ENCODE measurements at places on chromosomes 12 and 14. TPM values are rescaled to one million over a fixed set of nuclear protein-coding genes. Genes with fewer than 3 reads are reported as not detected.

The NEUROD4 gene
- total RNA-seq = not detected

The MYL6B gene
- 6.4 TPM for total RNA-seq

GRCh38 chr12:110638796-110639195, 24.9 kb downstream of the TCTN1 start:
- DNase-seq = no peak

- no peak for DNase-seq
Measured at GRCh38 chr12:42099433-42099832, 45.2 kb downstream of the GXYLT1 start.

DNA sequence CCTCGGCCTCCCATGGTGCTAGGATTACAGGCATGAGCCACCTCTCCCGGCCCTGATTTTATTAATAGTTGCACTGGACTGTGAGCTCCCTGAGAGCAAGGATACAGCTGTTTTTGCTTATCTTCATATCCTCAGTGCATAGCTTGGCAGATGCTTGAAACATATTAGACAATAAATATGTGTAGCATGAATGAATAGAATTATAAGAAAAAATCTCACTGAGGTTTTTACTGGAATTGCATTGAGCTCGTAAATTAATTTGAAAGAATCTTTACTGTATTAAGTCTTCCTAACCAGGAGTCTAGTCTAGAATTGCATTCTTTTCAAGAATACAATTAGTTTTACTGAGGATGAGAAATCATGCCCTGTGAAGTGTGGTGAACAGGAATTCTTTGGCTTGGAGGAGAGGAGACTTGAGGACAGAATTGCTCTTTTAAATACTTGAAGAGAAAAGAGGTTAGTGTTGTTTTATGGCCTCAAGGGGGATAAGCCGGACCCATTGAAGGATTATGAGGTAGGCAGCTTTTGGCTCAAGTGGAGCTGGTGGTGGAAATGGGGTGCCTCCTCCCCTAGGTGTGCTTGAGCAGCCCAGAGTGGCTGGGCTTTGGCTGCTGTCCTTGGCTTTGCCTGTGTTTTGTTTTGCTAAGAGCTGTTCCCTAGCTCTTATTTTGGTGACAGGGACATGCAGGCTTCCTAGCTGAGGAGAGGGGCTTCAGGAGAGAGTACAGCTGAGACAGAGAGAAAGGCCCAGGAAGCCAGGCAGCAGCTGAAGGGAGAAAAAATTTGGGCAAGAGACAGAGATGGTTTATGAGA, 34.0 kb downstream of the PLEKHD1 start:
- no peak for DNase-seq

The SIX1 gene
- not detected for total RNA-seq

The FOXN3 gene
- 124 TPM for total RNA-seq

DNA sequence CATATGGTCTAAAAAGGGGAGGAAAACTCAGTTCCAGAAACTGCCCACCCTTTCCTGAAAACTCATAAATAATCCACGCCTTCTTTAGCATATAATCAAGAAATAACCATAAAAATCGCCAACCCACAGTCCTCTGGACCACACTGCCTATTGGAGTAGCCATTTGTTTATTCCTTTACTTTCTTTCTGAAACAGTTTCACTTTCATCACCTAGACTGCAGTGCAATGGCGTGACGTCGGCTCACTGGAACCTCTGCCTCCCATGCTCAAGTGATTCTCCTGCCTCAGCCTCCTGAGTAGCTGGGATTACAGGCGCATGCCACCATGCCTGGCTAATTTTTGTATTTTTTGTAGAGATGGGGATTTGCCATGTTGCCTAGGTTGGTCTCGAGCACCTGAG, 44.2 kb downstream of the CLMN start:
- DNase-seq = no peak

DNA sequence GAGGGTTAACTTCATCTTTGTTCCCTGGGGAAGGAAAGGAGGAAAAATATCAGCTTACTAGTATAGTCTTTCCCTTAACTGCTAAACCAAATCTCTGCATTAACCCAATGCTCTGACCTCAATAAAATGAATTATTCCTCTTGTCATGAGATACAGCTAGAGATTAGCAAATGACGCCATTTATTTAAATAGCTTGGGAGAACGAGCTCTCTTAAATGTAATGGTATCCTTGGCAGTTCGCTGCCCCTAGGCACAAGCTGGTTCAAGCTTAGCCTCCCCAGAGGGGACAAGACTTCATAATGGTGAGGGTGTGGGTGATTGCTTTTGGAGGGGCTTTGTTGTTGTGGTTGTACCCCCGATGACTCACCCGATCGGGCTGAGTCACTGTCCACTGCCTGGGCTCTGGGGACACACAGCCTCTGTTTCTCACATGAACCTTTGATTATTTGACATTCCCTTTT, 19.6 kb downstream of the FNTB start:
- no peak for DNase-seq

The CTSG gene
- total RNA-seq = not detected

GRCh38 chr14:21652209-21652808, 1.3 kb upstream of the OR4E2 start:
- no peak for DNase-seq

DNA sequence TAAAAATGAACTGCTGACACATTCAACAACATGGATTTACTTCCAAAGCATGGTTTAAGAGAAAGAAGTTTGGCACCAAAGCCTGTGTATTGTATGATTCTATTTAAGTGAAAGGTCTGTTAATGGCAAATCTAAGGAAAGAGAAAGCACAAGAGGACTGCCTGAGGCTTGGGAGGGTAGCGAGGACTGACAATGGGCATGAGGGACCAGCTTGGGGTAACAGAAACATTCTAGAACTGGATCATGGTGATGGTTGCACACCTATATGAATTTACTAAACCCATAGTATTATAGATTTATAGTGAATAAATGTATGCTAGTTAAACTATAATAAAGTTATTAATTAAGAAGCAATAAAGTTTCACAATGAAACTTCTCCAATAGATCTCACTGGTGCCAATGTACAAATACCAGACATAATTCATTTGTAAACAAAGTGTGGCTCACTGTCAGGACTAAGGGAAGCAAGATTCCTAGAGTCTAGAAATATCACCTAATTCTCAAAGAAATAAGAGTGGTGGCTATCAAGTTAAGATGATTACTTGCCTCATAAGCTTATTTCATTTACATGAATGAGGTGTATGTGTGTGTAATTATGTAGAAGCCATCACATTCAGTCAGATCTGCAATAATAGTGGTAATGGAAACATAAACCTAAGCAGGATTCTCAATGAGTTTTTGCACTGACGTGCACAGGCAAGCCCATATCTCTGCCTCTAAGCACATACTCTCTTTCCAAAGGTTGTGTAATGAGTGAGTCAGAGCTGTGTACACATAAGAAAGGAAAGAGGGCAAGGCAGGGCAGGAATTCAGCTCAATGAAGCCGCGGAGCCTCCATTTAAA, 353.4 kb downstream of the KCNH5 start:
- no peak for DNase-seq

DNA sequence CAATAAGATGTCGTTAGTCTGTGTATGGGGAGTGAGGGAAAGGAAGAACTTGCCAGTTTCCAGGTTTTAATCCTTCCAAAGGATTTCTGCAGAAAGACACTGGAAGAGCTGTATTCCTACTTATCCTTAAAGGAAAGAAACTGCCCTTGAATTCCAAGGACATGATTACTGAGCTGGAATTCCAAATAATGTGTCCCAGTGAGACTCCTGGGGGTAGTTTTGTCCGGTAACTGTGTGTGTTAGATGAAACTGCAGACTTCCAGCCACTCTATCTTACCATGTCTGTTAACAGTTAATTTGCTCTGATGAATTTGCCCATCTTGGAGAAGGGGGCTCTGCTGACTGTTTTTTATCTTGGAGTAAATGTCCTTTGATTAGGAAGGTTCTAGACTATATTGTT, 33.0 kb downstream of the CKB start:
- no peak for DNase-seq

DNA sequence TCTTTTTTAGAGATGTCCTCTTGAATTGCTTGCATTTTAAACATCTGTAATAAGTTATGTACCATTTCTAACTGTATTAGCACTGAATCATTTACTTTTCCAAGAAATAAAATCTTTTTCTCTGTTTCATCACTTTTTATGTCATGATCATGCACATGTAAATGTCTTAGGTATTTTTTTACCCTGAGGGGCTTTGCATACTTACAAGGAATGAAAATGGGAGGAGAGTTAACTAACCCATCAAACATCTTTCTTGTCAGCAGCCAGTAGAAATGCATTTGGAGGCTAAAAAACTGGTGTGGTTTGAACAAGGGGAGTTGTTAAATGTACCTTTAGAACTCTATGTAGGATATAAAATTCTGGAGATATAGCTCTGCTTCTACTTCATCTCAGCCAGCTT, 1080.3 kb downstream of the GALC start:
- no peak for DNase-seq

The GALNT9 gene
- not detected for total RNA-seq

DNA sequence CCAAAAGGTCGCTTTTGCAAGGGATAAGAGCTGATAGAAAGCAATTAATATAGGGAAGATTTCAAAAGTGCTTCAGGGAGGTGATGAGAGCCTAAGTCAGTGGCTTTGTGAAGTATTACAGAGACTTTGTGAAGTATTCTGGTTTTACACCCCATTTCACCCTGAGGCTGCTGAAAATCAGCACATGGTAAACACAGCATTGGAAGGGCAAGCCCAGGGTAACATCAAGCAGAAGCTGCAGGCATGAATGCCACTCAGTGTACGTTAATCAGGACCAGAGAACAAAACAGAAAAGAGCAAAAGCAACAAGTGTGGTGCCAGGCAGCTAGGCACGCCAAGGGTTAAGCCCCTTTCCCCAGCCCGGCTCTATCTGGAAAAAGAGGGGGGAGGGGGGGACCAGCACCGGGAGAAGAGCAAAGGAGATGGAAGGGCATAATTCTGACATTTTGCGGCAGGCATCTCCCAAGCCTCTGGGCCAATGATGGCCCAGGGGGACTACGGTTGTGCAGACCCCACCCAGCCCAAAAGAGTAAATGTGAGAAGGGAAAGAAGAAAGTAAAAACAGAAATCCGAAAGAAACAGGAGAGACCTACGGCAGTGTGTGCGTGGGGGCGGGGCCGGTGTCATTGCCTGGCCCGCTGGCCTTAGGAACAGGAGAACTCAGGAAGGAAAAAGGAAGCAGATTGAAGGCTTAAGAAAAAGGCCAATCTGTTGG, 58.9 kb downstream of the DHRS2 start:
- no peak for DNase-seq

DNA sequence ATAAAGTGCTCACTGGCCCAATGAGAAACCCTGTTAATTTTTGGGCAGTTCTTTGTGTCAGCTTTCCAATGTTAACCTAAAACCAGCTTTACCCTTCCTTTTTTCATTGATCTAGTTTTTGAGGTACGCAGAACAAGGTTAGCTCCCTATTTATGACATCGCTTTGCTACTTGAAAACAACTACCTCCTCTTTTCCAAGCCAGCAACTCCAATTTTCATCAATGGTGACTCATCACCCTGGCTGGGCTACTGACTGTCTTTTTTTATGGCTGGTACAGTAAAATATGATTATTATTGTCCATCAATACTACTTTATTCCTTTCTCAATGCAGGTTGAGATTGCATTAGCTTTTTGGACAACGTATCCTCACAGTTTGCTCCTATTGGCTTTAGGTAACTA, 22.5 kb upstream of the AKAP6 start:
- DNase-seq = no peak

The CEBPE gene
- total RNA-seq = not detected
